Breast epithelium (tissue), 4 donors: ENCODE measurements at places on chromosomes 7 and 10. TPM values are rescaled to one million over a fixed set of nuclear protein-coding genes. Genes with fewer than 3 reads are reported as not detected.

DNA sequence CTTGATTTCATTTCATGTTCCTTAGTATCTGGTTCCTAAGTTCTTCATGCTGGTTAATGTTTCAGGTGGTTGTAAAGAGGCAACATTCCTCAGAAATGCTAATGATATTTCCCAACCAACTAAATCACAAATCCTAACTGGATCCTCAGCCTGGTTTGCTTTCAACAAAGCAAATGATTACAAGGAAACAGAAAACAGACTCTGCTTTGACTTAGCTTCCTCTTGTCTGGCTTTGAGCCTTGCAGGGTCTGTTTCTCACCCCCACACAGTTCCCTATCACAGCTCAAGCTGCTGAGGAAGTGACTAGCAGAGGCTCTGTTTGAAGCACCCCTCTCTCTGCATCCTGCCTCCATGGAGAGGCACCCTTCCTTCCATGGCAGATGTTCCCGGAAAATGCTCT is 130.2 kb upstream of the CTTNBP2 start:
- no peak for DNase-seq

DNA sequence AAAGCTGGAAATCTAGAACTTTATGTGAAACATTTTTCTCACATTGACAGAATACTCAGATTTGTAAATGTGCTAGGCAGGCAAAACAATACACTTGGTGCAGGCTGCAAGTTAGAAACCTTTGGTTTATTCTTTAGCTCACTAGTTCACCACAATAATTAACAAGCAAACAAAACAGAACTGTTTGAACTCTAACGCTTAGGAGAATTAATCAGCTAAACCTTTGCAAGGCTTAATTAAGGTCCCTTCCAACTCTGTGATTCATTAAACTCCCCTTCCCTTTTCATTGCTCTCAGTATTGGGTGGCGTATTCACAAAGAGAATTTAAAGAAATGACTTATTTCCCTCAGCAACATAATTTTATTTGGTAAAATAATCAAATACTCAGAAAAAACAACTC is 99.0 kb downstream of the PON1 start:
- DNase-seq: no peak

DNA sequence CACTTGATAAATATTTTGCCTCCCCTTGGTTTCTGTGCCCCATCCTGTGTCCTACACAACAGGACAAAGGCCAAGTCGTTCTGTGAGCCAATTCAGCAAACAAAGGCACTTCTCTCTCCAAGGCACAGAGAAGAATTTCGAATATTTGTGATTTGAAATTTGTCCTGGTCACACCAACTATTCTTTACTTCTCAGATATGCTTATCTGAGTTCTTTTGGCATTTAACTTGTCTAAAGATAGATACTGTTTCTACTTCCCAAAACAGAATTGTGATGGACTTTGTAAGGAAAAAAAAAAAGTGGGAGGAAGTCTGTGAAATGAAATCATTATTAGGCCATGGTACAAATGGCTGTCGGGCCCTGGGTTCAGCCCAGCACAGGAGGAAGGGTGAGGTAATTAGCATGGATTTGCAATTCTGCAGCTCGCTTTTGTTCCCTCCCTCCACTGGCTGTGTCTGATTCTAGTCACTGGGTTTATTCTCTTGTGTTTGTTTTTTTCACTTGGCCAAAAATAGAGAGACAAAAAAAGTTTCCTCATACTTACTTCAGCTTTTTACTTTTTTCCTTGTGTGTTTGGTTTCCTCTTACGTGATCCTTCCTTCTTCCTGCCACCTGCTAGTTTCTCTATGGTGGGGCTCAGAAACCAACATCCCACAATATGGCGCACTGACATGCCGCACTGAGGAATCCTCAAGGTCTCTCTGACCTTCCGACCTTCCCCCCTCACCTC is 108.2 kb upstream of the MKLN1 start:
- no peak for DNase-seq

GRCh38 chr7:8343556-8343955 is 81.6 kb upstream of the ICA1 start:
- DNase-seq: no peak

GRCh38 chr10:125148528-125148927 is 11.8 kb downstream of the CTBP2 start:
- DNase-seq: no peak

GRCh38 chr7:31488562-31489203 is 25.2 kb upstream of the ITPRID1 start:
- DNase-seq: no peak

DNA sequence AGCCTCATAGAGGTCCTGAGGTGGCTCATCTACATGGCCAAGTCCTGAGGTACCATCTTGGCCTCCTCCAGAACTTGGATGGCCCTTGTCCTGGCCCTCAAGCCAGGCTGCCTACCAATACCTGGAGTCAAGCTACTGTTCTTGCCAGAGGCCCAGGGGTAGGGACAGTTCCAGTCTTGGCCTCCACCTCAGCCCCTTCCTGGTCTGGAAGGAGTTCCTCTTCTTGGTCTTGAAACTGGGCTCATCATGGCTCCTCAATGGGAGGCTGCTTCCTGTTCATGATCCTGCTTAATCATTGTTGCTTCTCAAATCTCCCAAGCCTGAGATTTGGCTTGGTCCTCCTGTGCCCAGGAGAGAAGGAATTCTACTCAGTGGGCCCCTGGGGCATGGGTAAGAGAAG is 3.9 kb downstream of the HPS6 start:
- no peak for DNase-seq

The NYAP1 gene
- 0.48 TPM for total RNA-seq

GRCh38 chr7:79090543-79090942 is 362.9 kb downstream of the MAGI2 start:
- no peak for DNase-seq

- no peak for DNase-seq
Measured at GRCh38 chr10:47047577-47048525, 136.6 kb downstream of the PTPN20 start.

DNA sequence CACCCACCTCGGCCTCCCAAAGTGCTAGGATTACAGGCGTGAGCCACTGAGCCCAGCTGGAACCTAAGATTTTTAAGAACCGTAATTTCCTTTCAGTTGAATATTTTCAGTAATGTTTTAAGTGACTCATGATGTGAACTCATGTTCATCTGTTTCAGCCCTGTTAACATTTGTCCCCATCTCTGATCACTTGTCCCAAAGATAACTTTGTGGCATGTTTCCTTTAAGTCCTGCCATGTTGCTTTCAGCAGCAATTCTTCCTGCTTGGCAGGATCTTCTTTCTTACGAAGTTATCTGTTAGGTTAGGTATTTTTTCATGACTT is 19.3 kb downstream of the ZRANB1 start:
- no peak for DNase-seq

The GRID2IP gene
- total RNA-seq: 0.88 TPM

- DNase-seq: no peak
Measured at GRCh38 chr10:15058689-15059088, 14.9 kb downstream of the OLAH start.

GRCh38 chr10:99920486-99920885 is 89.3 kb downstream of the DNMBP start:
- no peak for DNase-seq

The PIP gene
- 140 TPM for total RNA-seq

- DNase-seq: no peak
Measured at GRCh38 chr10:79245539-79246208, 101.6 kb upstream of the PPIF start.

The AMZ1 gene
- 0.33 TPM for total RNA-seq

- no peak for DNase-seq
Measured at GRCh38 chr7:41131956-41132355, 570.9 kb downstream of the INHBA start.

DNA sequence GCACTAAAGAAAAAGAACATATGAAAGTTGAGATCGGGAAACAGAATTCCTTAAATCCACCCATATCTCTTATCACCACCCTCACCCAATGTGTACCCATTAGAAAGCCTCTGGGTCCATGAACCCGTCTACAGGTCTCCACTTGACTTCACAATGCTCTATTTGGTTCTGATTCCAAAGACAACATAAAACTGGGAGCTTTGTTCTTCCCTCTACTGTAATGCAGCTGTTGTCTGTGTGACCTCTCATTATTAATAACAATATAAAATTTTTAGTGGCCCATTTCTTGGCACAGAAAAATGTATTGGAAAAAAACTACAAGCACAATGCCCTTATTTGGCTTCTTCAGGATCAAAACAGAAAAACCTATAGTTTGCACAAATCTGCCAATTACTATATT is 30.0 kb downstream of the DOCK4 start:
- no peak for DNase-seq

- no peak for DNase-seq
Measured at GRCh38 chr10:102727037-102727818, 12.8 kb downstream of the SFXN2 start.

The AOAH gene
- 10.8 TPM for total RNA-seq

The UBE2D4 gene
- total RNA-seq: 34.1 TPM

- no peak for DNase-seq
Measured at GRCh38 chr10:101000127-101000914, 713 bp downstream of the LZTS2 start.

DNA sequence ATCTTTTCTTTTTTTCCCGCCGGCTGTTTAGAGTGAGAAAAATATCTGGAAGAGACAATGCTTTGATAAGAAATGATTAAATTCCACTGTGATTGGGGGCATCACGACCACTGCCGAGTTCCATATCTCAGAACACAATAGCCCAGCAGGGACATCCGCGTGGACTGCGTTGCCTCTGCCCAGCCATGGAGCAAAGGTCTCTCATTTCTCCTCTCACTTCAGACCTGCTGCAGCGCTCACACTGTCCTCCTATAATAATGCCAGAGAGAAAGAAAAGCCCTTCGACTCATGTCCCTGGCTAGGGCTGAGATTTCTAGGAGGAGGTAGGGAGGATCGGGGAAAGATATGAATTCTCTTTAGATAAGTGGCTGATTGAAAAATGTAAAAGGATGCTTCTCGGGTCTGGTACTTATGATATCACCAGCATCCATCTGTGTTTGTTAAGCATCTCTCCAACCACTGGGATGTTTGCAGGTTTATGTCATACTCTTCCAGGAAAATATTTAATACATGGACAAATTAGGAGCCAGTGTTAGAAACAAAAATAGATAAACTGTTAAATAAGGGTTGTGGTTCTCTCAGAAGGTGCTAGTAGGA is 472.9 kb upstream of the AKR1E2 start:
- no peak for DNase-seq

- DNase-seq: no peak
Measured at GRCh38 chr10:3412071-3412582, 239.5 kb upstream of the PITRM1 start.

The NKX1-2 gene
- total RNA-seq: not detected
